Posterior cingulate gyrus (tissue), 11 donors: ENCODE measurements at places on chromosomes 7 and 10.

GRCh38 chr10:79168210-79168609 is 99.4 kb downstream of the ZMIZ1 start:
- DNase-seq: no peak

DNA sequence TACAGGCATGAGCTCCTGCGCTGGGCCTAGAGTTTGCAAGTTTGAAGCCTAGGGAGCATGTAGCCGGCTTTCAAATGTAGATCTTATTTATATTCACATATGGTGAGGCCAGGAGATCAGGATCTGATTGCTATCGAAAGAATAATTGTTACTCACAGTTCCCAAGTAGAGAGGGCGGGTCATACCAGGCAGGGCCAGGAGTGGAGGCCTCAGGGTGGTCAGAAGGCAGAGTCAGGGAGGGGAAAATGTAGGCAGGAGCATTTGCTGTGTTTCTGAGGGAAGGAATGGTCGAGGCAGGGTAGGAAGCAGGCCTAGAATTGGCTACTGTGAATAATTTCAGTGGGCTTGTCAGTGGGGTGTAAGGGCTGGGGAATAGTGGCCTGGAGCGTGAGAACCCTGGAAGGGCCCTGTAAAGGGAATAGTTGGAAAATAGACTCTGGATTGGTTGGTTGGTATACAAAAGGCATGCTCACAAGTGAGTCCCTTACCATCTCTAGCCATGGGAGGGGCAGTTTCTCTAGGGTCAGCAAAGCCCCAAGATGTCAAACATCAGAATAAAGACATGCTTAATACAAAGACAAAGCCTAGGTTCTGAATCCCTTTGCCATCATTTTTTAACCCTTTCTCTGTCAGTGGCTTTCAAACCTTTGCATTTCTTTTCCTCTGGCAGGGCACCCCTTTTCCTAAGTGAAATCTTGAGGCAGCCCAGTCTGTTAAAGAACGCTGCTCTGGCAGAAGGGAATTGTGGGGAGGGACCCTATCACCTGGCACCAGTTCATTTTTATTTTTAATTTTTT is 36.0 kb upstream of the DLG5 start:
- DNase-seq: no peak

GRCh38 chr7:127881564-127881963 is 149.7 kb downstream of the LRRC4 start:
- no peak for DNase-seq

- no peak for DNase-seq
These were observed 285.0 kb upstream of the HABP2 start for GRCh38 chr10:113267619-113268562.

DNA sequence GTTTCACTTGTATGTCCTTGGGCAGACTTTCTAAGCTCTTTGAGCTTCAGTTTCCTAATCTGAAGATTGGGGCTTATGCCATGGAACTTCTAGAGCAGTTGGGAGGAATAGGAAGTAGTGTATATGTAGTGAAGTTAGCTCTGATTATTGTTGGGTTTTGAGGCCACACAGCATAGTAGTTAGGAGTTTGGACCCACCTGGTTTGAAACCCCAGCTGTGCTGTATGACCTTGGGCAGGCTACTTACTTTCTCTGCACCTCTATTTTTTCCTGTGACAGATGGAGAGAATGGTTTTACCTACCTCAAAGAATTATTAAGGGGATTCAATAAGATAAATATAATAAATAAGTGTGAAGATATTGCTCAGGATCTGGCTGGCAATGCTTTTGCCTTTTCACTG is 61.4 kb upstream of the ADRB1 start:
- no peak for DNase-seq
